ENCODE measurements at places on chromosomes 3 and 15. TPM values are rescaled to one million over a fixed set of nuclear protein-coding genes. Genes with fewer than 3 reads are reported as not detected.

- H3K27me3 ChIP-seq, result peaks cover 2% of the 10 kb centered on the region
- DNase-seq, result no peak
- H3K27ac ChIP-seq, result no peak overlapping the region
- H3K36me3 ChIP-seq, result no peaks in the 10 kb centered on the region
- no peak overlapping the region for H3K4me3 ChIP-seq
Observed at GRCh38 chr3:190339130-190339529, 16.9 kb upstream of the CLDN1 start.

- no peaks in the 10 kb centered on the region for H3K4me1 ChIP-seq
- H3K27ac ChIP-seq, result no peak overlapping the region
- H3K4me3 ChIP-seq, result no peak overlapping the region
- no peak for DNase-seq
- no peaks in the 10 kb centered on the region for H3K27me3 ChIP-seq
- no peaks in the 10 kb centered on the region for H3K36me3 ChIP-seq
Observed at GRCh38 chr3:77489216-77489615, 449.3 kb downstream of the ROBO2 start.

- no peak for DNase-seq
- H3K36me3 ChIP-seq, result no peaks in the 10 kb centered on the region
- no peak overlapping the region for H3K27ac ChIP-seq
- H3K4me1 ChIP-seq, result no peaks in the 10 kb centered on the region
Observed at GRCh38 chr15:99181545-99181971, 67.8 kb downstream of the TTC23 start.

GRCh38 chr15:67569668-67570067, 27.2 kb downstream of the MAP2K5 start:
- no peak for DNase-seq
- H3K27ac ChIP-seq, result no peak overlapping the region
- H3K4me1 ChIP-seq, result peaks cover 8% of the 10 kb centered on the region
- H3K27me3 ChIP-seq, result no peaks in the 10 kb centered on the region
- H3K4me3 ChIP-seq, result no peak overlapping the region

Gene SEMA5B
- total RNA-seq, result 1.6 TPM

GRCh38 chr15:61480863-61481262, 251.8 kb upstream of the RORA start:
- H3K36me3 ChIP-seq, result no peaks in the 10 kb centered on the region
- H3K4me1 ChIP-seq, result no peaks in the 10 kb centered on the region
- no peak overlapping the region for H3K4me3 ChIP-seq

Gene SERPINI2
- not detected for total RNA-seq

- peaks cover 13% of the 10 kb centered on the region for H3K36me3 ChIP-seq
- H3K27me3 ChIP-seq, result peaks cover 2% of the 10 kb centered on the region
- no peak for DNase-seq
- H3K4me1 ChIP-seq, result peaks cover 5% of the 10 kb centered on the region
Observed at GRCh38 chr15:101615986-101616848, 36.0 kb downstream of the TM2D3 start.
